ENCODE measurements at places on chromosomes 12 and 14. TPM values are rescaled to one million over a fixed set of nuclear protein-coding genes. Genes with fewer than 3 reads are reported as not detected.

- no peaks in the 10 kb centered on the region for H3K36me3 ChIP-seq
- peak overlapping the region; percentile 86 for H3K4me3 ChIP-seq
- no peak for DNase-seq
- H3K4me1 ChIP-seq = peaks cover 72% of the 10 kb centered on the region
- no peaks in the 10 kb centered on the region for H3K27me3 ChIP-seq
These were observed 1.4 kb downstream of the NIN start for GRCh38 chr14:50829489-50830043.

DNA sequence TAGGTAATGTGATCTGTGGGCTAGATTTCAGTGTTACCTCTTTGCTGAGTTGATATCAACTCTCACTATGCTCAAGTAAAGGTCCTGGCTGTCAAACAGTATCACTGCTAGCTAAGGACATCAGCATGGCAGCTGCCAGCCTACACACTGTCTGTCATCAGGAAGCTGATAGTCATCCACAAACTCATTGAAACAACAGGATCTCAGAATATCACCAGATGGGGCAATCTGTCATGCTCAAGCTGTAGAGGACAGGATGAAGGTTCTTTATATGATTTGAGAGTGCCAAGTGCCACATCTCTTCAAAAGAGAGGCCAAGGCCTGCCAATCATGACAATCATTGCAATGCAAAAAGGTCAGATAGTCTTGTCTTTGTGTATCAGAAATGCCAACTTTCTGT, 811.5 kb upstream of the SEL1L start:
- no peaks in the 10 kb centered on the region for H3K36me3 ChIP-seq
- no peak overlapping the region for H3K4me3 ChIP-seq
- no peak for DNase-seq
- H3K4me1 ChIP-seq = no peaks in the 10 kb centered on the region
- no peak overlapping the region for H3K27ac ChIP-seq
- H3K27me3 ChIP-seq = no peaks in the 10 kb centered on the region

GRCh38 chr12:1581973-1582708, 12.2 kb downstream of the FBXL14 start:
- no peak for DNase-seq
- H3K36me3 ChIP-seq = no peaks in the 10 kb centered on the region
- no peak overlapping the region for H3K27ac ChIP-seq
- H3K27me3 ChIP-seq = peaks cover 8% of the 10 kb centered on the region
- H3K4me3 ChIP-seq = no peak overlapping the region
- peaks cover 29% of the 10 kb centered on the region for H3K4me1 ChIP-seq

- H3K27ac ChIP-seq = no peak overlapping the region
- no peak overlapping the region for H3K4me3 ChIP-seq
- no peak for DNase-seq
- no peaks in the 10 kb centered on the region for H3K4me1 ChIP-seq
- no peaks in the 10 kb centered on the region for H3K27me3 ChIP-seq
- no peaks in the 10 kb centered on the region for H3K36me3 ChIP-seq
These were observed 1472.8 kb downstream of the AACS start for GRCh38 chr12:126537961-126538530.

- H3K4me3 ChIP-seq = no peak overlapping the region
- no peaks in the 10 kb centered on the region for H3K27me3 ChIP-seq
- no peaks in the 10 kb centered on the region for H3K36me3 ChIP-seq
- H3K27ac ChIP-seq = no peak overlapping the region
- DNase-seq = peak; percentile 68
- H3K4me1 ChIP-seq = peaks cover 29% of the 10 kb centered on the region
These were observed 23.6 kb downstream of the ABCB9 start for GRCh38 chr12:122942637-122943036.

DNA sequence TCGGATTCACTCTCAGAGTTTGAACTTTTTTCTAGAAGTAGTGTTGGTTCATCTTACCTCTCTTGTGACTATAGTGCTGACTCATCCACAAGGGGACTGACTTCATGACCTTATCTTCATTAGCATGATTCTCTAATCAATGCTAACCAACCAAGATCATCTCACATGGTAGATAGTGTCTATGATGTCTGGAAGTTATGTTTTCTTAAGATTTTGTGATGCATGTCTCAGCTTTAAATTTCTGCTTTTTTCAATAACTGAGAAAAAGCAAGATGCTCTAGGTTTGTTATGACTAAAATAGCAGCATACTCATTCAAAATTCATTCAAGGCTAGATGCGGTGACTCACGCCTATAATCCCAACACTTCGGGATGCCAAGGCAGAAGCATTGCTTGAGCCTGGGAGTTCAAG, 12.3 kb upstream of the SLC35E3 start:
- no peak overlapping the region for H3K4me3 ChIP-seq
- no peak overlapping the region for H3K27ac ChIP-seq
- H3K36me3 ChIP-seq = peaks cover 54% of the 10 kb centered on the region
- no peak for DNase-seq
- H3K4me1 ChIP-seq = no peaks in the 10 kb centered on the region
- H3K27me3 ChIP-seq = no peaks in the 10 kb centered on the region

GRCh38 chr12:76470028-76470939, 89.3 kb downstream of the OSBPL8 start:
- no peak overlapping the region for H3K27ac ChIP-seq
- no peak for DNase-seq
- no peaks in the 10 kb centered on the region for H3K27me3 ChIP-seq
- H3K36me3 ChIP-seq = no peaks in the 10 kb centered on the region
- H3K4me3 ChIP-seq = no peak overlapping the region
- H3K4me1 ChIP-seq = no peaks in the 10 kb centered on the region

- H3K27me3 ChIP-seq = no peaks in the 10 kb centered on the region
- H3K4me3 ChIP-seq = no peak overlapping the region
- H3K36me3 ChIP-seq = no peaks in the 10 kb centered on the region
- no peak overlapping the region for H3K27ac ChIP-seq
- H3K4me1 ChIP-seq = peaks cover 22% of the 10 kb centered on the region
These were observed 284.2 kb downstream of the TTC8 start for GRCh38 chr14:89108608-89109007.

GRCh38 chr14:92619671-92620456, 106.3 kb downstream of the RIN3 start:
- DNase-seq = no peak
- H3K36me3 ChIP-seq = no peaks in the 10 kb centered on the region
- no peak overlapping the region for H3K4me3 ChIP-seq

DNA sequence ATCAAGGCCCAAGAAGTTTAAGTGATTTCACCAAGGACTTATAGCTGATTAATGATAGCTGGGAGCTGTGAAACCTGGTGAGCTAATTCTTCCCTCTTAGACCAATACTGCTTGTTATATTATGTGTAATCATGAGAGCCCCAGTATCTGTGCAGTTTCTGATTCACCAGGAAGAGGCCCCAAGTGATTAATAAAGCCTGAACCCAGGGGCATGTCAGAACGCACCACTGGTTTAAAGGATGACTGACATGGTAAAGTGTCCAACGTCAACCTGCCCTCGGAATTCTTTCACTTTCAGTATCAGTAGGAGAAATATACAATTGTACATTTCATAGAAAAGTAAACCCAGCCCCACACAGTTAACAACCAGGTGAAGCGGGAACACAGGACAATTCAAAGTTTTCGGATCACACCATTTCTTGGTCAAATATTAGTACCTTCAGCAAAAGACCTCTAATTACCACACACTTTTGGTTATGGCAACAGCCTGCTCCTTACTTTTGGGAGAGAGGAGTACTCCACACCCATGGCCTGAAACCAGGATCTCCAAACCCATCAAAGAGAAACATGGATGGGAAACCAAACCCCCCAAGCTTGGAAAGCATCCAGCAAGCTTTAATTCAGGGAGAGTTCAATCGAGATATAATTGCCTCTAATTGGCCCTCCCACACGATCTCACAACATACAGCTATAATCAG, 28.5 kb downstream of the TMCC3 start:
- H3K4me3 ChIP-seq = no peak overlapping the region
- H3K36me3 ChIP-seq = no peaks in the 10 kb centered on the region
- H3K4me1 ChIP-seq = peaks cover 15% of the 10 kb centered on the region
- no peaks in the 10 kb centered on the region for H3K27me3 ChIP-seq

DNA sequence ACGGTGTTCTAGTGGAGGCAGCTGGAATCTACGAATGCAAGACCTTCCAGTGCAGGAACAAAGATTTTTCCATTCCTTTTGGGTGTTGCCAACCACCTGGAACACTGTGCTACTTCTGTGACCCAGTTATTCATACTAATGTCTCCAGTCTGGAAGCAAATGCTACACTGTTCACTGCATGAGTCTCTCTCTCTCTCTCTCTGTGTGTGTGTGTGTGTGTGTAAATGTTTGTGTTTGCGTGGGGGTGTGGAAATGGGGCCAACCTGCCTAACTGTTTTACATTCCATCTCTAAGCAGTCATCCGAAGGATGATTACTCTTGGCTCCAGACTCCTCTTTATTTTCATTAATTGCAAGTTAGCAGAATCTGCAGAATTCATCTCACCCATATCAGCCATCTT, 29.9 kb upstream of the YBX3 start:
- no peak overlapping the region for H3K4me3 ChIP-seq
- no peaks in the 10 kb centered on the region for H3K27me3 ChIP-seq
- H3K27ac ChIP-seq = no peak overlapping the region
- peaks cover 13% of the 10 kb centered on the region for H3K4me1 ChIP-seq

- no peaks in the 10 kb centered on the region for H3K36me3 ChIP-seq
- DNase-seq = no peak
- H3K27me3 ChIP-seq = no peaks in the 10 kb centered on the region
- H3K27ac ChIP-seq = no peak overlapping the region
These were observed 96.6 kb upstream of the SLC35F4 start for GRCh38 chr14:57962325-57963035.

GRCh38 chr14:61887628-61888027, 125.4 kb downstream of the SNAPC1 start:
- H3K4me1 ChIP-seq = no peaks in the 10 kb centered on the region
- H3K4me3 ChIP-seq = no peak overlapping the region
- H3K36me3 ChIP-seq = no peaks in the 10 kb centered on the region
- H3K27me3 ChIP-seq = no peaks in the 10 kb centered on the region
- H3K27ac ChIP-seq = no peak overlapping the region
- no peak for DNase-seq

GRCh38 chr14:97709552-97709951, 912.4 kb downstream of the VRK1 start:
- DNase-seq = no peak
- no peak overlapping the region for H3K4me3 ChIP-seq
- no peak overlapping the region for H3K27ac ChIP-seq
- no peaks in the 10 kb centered on the region for H3K36me3 ChIP-seq

ENDOU gene
- total RNA-seq = not detected

GPR162 gene
- total RNA-seq = not detected

SGPP1 gene
- total RNA-seq = 6.4 TPM

TAS2R42 gene
- total RNA-seq = not detected

ACOT4 gene
- not detected for total RNA-seq

TBPL2 gene
- not detected for total RNA-seq

VEZT gene
- total RNA-seq = 35.5 TPM

OR4K17 gene
- not detected for total RNA-seq
